Suppressor macrophage treated with lipopolysaccharide for 4 hours (primary cell): ENCODE measurements at places on chromosomes 12 and 14.

- DNase-seq = no peak
Measured at GRCh38 chr14:70838076-70838475, 28.8 kb upstream of the MAP3K9 start.

DNA sequence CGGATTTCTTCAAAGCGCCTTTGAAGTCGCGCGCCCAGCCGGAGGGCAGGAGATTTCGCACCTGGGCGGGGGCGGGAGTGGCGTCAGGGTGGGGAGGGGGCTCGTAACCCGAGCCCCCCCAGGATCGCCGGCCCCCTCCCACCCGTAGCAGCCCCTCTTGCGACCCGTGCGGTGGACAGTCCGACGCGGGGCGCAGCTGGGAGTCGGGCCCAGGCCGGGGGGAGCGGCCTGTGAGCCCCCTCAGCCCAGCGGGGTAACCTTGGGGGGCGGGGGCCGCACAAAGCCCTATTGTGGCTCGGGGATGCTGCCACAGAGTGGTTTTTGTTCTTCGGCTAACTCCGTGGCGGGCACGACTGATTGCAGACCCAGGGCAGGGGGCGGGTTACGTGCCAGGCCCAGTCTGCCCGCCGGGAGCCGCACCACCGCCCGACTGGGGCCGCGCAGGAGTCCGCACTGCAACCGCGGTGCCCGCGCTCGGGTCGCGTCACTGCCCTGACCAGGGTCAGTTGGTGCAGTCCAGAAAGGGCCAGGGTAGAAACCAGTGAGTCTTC lies 4.2 kb upstream of the AAAS start:
- peak; percentile 35 for DNase-seq

DNA sequence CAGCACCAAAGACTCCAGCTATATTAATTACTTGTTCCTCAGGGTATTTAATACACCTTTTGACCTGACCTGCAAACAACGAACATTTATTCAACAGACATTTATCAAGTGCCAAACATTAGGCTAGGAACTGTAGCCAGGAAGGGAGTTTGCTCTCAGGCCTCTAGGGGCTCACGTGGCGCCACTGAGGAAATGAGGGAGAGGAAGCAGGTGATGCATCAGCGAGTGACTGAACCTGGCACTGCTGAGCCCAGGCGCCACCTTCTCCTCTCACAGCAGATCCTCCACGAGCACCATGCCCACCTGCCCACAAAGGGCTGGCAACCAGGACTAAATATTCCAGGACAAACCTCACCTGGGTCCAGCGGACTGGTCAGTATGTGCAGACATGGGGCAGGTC lies 50.2 kb downstream of the SETD3 start:
- DNase-seq = no peak

- DNase-seq = no peak
Measured at GRCh38 chr12:88658009-88658408, 77.7 kb upstream of the KITLG start.

- DNase-seq = no peak
Measured at GRCh38 chr14:33120341-33120740, 181.7 kb downstream of the NPAS3 start.

DNA sequence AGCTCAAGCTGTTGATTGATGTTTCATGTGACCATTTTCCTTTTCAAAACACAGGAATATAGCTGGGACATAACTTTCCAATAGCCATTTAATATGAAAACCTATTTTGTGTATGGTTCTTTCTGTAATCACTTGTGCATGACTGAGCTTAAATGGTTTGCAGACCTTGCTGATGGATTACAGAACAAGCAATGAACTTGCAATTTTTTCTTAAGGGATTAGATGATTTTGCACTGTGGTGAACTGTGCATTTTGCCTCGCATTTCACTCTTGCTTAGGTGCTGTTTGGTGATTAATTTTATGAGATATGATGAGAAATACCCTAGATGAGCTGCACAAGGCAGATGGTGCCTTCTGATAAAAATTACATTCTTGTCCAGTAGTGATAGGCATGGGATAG lies 419.0 kb upstream of the FBXO33 start:
- DNase-seq = no peak

- no peak for DNase-seq
Measured at GRCh38 chr12:45338272-45338671, 122.4 kb downstream of the ANO6 start.

DNA sequence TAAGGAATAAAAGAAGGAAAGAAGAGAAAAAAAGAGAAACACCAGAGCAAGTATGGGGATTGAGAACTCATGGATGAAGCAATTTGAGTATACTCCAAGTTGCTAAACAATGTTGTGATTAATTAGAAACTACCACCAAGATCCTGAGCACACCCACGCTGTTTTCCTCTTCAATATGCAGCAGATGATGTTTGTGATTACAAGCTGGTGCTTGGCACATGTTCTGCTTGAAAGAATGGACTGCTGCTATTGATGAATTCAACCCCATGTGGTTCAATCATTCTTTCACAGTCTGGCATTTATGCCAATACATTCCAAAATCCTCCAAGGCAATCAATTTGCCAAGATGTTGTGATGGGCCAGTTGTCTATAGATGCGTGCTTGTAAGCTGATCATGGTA lies 146.8 kb downstream of the SLC2A13 start:
- no peak for DNase-seq

GRCh38 chr12:31019561-31019960 lies 54.1 kb upstream of the DDX11 start:
- DNase-seq = peak; percentile 13

GRCh38 chr14:59591641-59592370 lies 15.2 kb upstream of the CCDC175 start:
- DNase-seq = no peak

DNA sequence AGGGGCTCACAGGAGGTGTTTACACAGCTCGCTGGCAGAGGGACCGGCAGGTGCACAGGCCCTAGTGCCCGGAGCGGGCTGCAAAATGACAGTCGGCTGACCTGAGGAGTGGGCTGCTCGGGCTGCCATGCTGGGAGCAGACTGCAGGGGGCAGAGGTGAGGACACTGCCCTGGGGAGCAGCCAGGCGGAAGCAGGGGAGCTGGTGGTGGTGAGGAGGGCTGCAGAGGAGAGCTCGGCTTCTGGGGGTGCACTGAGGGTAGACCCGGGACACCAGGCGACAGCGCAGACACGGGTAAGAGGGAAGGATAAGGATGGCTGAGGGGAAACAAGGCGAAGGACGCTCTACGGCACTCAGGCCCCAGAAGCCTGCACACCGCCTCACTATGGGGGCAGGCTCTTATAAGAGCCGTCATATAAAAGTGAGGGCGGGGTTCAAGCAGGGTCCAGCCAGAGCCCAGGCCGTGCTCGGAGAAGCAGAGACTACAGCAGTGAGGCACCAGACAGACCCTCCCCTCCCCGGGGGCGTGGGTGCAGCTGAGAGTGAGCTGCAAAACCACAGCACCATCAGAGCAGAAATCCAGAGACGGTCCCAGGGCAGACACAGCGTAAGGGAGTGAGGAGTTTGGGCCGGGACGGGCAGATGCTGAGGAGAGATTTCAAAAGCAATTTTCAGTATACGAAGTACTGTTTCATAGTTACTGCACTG lies 62.5 kb downstream of the CCDC88C start:
- DNase-seq = no peak

DNA sequence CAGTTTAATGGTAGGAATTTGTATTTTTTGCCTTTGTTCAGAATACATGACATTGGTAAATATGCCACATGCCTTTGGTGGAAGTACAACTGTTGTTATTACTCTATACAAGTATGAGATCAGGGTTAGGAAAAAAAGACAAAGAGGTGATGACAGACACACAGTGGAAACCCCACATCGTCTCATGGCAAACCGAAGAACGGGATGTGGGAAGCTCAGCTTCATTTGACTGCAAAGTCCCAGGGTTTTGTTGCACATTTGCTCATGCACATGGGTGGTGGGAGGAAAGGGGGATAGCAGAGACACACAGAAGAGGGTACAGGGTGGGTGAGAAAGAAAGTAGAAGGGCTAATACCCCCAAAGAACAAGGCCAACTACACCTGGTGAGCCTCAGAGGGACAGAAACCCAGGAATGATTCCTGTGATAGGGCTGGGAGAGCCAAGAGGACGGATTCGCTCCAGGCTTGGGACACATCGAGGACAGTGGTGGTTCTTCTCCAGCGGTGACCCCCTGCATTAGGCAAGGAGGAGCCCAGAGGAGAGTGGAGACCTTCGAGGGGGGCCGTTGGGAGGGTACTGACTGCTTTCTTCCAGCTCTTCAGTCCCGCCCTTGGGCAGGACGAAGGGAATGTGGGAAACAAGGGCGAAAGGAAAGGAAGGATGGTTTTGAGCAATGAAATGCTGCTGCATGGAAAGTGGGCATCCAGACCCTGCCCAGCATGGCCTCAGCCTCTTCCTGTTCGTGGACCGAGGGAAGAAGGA lies 8.1 kb downstream of the VAMP1 start:
- peak; percentile 86 for DNase-seq

GRCh38 chr12:60921541-60921940 lies 1325.7 kb downstream of the SLC16A7 start:
- no peak for DNase-seq

DNA sequence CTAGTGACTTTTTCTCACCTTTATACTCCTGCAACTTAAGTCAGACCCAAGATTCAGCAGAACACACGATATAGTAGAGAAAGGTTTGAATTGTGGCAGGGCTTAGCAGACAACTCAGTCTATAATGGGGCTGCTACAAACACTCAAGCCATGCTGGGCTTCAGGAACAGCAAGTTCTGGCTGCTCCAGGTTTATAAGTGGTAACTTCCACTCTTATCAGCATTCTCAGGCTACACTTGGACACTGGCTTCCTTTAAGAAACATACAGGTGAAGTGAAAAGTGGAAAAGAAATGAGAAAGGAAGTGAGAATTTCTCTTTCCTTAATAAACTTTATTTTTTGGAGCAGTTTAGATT lies 21.7 kb downstream of the PLEKHD1 start:
- DNase-seq = no peak

DNA sequence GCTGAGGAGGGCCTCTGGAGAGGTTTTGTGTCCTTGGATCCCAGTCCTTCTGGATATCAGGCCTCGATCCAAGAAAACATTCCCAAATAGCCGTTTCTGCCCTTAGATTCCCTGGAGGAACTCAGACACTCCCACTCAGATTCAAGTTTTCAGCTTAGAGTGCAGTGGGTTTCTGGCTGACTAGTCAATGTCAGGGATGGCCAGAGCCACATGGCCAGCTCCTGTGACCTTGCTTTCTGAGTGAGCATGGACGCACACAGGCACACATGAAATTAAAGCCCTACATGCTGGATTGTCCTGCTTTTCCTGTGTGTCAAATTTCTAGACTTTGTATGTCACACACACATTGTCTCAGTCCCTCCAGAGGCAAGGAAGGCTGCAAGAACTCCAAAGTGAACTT lies 86.2 kb downstream of the TNFAIP2 start:
- no peak for DNase-seq

DNA sequence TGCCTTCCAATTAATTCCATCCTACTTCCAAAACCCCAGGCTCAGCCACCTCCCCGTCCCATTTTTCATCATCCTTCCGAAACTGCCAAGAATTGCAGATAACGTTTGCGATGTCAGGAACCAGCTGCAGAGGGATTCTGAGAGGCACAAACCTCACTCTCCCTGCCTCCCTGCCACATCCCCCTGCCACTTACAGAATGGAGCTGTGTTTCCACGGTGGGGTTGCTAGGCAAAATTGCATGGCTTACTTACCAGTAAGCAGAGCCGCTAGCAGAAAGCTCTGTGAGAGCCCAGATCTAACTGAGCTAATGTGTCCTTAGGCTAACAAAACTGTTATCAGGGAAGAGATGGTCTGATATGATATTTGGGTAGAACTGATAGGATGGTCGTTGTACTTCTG lies 127.4 kb downstream of the KCNK10 start:
- no peak for DNase-seq

GRCh38 chr12:100566887-100567637 lies 6.4 kb upstream of the GAS2L3 start:
- DNase-seq = peak; percentile 90

DNA sequence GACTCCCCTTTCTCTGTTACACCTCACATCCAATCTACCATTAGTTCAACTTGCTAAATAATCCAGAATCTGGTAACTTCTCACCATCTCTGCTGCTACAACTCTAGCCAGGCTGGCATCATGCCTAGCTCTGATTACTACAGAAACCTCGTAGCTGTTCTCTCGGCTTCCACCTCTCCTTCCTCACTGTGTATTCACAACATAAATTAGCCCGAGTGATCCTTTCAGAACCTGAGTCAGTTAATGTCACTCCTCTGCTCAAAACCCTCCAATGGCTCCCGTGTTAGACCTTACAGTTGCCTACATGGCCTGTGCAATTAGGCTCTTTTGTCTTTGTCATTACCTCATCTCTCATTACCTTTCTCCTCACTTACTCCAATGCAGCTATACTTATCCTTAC lies 139.4 kb downstream of the PDE3A start:
- DNase-seq = no peak

GRCh38 chr14:89700801-89701200 lies 253.7 kb downstream of the EFCAB11 start:
- DNase-seq = no peak

GRCh38 chr12:113325916-113326315 lies 9.0 kb downstream of the SLC8B1 start:
- DNase-seq = no peak

- DNase-seq = peak; percentile 95
Measured at GRCh38 chr14:61525293-61526011, 169.9 kb upstream of the HIF1A start.

- no peak for DNase-seq
Measured at GRCh38 chr12:53292426-53292825, 2.9 kb upstream of the PFDN5 start.

GRCh38 chr14:74545386-74545785 lies 51.8 kb downstream of the ISCA2 start:
- no peak for DNase-seq

DNA sequence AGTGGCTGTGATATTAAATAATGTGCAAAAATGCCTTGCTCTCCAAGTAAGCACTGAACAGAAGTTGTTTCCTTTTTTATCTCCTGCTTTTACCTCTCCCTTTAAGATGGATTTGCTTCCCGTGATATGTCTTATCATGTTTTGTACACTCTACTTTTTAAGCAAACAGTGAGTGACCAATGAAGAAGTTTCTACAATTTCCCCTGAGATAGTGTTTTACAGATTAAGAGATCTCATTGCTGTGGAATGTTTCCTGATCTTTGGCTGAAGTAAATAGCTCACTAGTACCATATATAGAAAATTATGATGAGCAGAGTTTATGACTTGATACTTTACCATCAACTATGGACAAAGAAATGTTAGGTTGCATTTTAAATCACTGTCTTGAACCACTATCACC lies 184.8 kb upstream of the PDE3A start:
- DNase-seq = no peak

GRCh38 chr12:50603817-50604639 lies 99.2 kb downstream of the DIP2B start:
- no peak for DNase-seq

GRCh38 chr12:125129179-125129571 lies 63.9 kb downstream of the AACS start:
- no peak for DNase-seq

- peak; percentile 48 for DNase-seq
Measured at GRCh38 chr12:131452444-131452860, 258.4 kb upstream of the SFSWAP start.

- no peak for DNase-seq
Measured at GRCh38 chr14:52442602-52443001, 109.7 kb downstream of the TXNDC16 start.
